GM23248 (cell line): ENCODE measurements at places on chromosomes 16 and 17. TPM values are rescaled to one million over a fixed set of nuclear protein-coding genes. Genes with fewer than 3 reads are reported as not detected.

DNA sequence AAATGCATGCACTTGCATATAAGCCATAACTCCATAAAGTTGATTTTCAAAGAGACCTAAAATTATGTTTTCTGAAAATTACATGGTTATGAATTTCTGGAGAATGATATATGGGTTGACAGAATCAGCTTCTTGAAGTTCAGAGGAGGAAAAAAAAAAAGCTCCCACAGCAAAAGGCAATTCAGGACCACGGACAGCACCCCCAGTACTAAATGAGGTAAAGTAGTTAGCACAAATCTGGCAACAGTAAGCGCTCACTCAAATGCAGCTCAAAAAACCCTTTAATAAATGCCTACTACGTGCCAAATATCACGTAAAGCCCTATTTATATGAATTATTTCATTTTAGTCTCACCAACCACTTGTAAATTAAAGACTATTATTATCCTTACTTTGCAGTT, 135.2 kb downstream of the SHISA9 start:
- DNase-seq, result peak; percentile 55

- peak; percentile 37 for DNase-seq
Measured at GRCh38 chr17:38797828-38798227, 1.5 kb downstream of the PIP4K2B start.

Gene EPX
- not detected in 2 replicates for polyA plus RNA-seq

DNA sequence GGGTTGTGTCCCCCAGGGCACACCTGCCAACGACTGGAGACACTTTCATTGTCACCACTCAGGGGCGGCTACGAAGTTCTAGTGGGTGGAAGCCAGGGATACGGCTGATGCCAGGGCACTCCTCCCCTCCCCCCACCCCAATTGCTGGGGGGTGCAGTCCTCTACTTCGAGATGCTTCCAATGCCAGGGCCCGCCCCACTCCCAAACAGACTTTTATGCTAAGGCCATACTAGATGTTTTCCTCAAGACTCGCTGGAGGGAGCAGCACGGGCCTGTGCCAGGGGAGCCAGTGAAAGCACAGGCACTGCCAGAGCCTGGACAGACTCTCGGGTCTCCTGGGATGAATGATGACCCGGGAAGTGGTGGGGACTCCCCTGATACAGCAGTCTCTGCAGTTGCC, 178.0 kb downstream of the CPPED1 start:
- DNase-seq, result no peak

DNA sequence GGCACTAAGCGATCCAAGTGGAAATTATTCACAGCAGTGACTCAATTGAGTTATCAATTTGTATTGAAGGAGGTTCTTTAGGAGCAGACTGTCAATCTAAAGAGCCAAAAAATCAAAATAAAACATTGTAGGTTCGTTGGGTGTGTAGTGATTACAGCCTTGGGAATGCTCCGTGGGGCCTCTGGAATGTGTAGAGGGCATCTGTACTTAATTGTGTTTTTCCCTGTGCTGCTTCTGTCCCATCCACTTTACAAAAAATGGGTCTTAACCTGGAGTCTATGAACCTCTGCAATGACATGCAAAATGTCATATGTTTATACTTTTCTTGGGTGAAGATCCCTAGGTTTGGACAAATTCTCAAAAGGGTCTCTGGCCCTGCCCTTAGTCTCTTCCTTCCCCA, 215.1 kb downstream of the CCDC182 start:
- DNase-seq, result peak; percentile 45

GRCh38 chr17:7411427-7411750, 3.7 kb downstream of the NLGN2 start:
- DNase-seq, result no peak

GRCh38 chr17:5429191-5429887, 9.4 kb downstream of the RPAIN start:
- DNase-seq, result no peak

- DNase-seq, result peak; percentile 49
Measured at GRCh38 chr16:11797957-11798299, 870 bp upstream of the ZC3H7A start.

Gene CACNG5
- not detected in 2 replicates for polyA plus RNA-seq

GRCh38 chr17:74960570-74961342, 11.8 kb downstream of the HID1 start:
- peak; percentile 40 for DNase-seq

DNA sequence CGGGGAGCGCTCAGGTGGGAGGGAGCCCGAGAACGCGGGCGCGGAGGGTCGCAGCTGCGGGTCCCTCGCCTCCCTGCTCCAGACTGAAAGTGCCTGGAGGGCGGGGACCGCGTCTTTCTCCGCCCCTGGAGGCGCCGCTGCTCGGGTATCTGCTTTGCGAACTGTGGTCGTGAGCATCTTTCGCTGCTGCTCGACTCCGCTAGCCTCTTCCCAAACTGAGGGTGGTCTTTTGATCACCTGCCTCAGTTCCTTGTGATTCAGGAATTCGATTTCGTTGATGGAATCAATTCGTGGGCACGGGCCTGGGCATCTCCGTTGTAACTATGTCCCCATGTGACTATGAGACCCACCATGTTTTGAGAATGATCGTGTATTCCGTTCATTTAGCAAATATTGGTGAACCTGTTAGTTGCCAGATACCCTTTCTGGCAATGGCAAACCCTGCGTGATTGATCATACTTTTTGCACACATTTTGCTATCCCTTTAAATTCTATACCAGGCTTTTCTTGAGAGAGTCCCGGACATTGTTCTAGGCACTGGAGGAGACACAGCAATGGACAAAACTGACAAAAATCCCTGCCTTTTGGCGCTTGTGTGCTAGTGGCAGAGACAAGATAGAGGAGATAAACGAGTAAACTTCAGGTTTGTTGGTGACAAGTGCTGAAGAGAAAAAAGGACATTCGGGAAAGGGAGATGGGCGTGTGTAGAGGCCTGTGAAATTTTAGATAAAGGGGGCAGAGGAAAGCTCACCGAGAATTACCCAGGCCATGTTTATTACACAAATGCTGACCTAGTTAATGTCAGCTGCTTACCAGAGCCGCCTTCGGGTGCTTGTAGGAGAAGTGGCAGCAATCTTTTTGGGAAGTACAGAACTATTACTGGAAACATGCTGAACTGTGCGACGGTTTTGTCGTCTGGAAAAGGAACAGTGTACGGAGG, 948 bp downstream of the UTP18 start:
- DNase-seq, result peak; percentile 48

GRCh38 chr16:65010125-65010524, 111.7 kb downstream of the CDH11 start:
- no peak for DNase-seq

GRCh38 chr16:67179421-67180080, 4.2 kb downstream of the MATCAP1 start:
- DNase-seq, result peak; percentile 13

Gene PMP22
- polyA plus RNA-seq, result 124 and 126 TPM in 2 replicates
